ENCODE measurements at places on chromosomes 3 and 15.

- no peak for DNase-seq
Measured at GRCh38 chr3:167859610-167860009, 124.1 kb downstream of the SERPINI1 start.

- no peak for DNase-seq
Measured at GRCh38 chr3:81476692-81477091, 284.8 kb downstream of the GBE1 start.

GRCh38 chr3:195106418-195106906 is 164.5 kb downstream of the XXYLT1 start:
- DNase-seq = peak; percentile 53

GRCh38 chr3:191414732-191415131 is 46.2 kb upstream of the PYDC2 start:
- DNase-seq = no peak

DNA sequence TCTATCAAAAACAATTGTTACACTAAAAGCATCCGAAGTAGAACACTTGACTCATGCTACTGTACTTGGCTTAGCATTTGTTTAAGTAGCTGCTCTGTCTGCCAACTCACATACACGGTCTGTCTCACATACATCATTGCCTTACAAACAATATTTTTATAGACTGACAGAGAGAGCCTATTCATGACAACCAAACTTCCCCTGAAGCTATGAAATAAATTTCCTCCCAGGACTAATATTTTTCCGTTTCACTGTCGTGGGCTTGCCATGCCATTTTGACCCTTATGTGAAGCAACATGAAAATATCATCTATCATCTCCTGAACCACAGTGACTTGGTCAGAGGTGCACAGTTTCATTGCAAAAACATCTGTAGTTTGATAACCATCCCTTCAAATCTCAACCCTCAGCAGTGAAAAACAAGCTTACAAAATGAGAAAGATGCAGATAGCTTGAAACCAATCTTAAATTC is 66.5 kb upstream of the PYGO1 start:
- no peak for DNase-seq

GRCh38 chr3:72702390-72702789 is 145.9 kb downstream of the SHQ1 start:
- no peak for DNase-seq

DNA sequence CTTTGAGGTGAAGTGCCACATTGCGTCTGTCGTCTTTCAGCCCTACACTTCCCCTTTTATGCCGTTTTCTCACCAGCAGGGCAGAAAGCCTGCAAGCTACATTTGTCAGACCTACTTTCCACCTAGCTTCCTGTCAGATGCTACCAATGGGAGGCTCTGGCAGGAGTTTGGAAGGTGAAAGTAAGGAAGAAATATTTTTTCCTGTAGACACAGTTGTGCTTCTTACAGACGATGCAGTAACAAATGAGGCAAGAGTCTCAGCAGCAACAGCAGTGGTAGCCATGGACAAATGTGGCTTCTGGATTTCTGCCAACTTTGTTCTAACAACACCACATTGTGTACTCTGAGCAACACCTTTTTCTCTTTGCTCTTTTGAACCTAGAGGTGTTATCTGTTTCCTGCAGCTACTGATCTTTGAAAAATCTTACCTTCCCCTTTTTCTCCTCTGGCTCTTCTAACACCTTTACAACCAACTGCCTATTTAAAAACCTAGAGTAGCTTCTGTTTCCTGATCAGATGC is 70.6 kb upstream of the STT3B start:
- DNase-seq = no peak

GRCh38 chr3:99520513-99520912 is 117.9 kb upstream of the COL8A1 start:
- no peak for DNase-seq

DNA sequence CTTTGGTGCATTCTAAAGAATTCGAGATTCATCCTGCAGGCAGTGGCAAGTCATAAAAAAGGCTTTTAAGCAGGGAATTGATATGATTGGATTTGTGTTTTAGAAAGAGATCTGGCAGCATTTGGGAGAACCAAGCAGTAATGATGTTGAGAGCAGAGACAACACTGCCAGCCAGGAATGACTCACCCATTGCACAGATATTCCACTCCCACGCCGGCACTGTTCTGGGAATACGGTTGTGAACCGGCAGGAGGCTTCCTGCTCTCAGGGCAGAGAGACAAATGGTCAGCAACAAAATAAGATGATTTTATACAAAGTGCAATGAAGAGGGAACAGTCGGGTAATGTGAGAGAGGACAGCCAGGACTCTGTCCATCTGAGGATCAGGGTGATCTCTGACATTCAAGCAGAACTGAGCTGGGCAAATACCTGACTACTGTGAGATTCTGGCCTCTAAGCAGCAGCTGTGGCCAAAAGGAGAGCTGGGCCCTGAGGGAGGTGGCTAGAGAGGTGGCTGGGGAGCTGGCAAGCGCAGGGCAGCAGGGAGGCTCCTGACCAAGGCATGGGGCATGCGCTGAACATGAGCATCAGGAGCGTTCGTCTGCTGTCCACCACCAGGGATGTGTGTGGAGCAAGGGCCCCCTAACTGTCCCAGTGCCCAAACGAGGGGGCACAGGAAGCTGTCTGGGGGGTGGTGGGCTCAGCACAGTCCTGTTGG is 56.1 kb upstream of the PLXNA1 start:
- DNase-seq = no peak

DNA sequence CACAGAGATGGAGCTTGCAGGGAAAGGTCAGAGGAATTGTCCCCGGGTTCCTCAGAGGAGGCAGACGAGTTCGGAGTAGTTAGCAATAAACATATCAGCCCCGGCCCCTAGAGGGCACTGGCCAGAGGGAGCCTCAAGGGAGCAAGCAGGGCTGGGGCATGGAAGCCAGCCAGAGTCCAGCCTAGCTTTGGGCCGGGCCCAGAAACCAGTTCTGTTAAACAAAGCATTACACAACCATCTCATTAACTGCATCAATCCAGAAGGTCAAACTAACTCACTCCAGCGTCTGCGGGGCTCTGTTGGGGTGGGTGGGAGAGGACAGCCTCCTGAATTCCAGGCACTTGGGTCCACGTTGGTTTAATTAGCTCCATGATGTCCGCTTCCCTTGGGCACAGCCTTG is 41.0 kb upstream of the IREB2 start:
- no peak for DNase-seq

- no peak for DNase-seq
Measured at GRCh38 chr3:16550305-16550675, 36.8 kb upstream of the RFTN1 start.

GRCh38 chr3:84904816-84905555 is 53.8 kb upstream of the CADM2 start:
- no peak for DNase-seq

DNA sequence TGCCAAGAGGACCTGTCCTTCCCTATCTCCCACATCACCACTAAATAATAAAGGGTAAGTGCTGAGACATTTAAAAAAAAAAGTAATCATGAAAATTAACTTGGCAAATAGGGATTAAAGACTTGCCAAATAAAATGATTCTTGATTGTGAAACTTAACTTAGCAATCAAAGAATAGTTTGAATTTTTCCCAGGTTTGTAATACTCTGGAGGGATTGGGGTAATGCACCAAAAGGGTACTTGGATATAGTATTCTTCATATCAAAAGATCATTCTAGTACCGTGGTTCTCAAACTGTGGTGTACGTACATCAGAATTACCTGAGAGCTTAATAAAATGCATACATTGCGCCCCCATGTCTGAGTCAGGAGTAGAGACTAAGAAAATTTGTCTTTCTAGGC is 28.5 kb downstream of the CALML4 start:
- DNase-seq = no peak

DNA sequence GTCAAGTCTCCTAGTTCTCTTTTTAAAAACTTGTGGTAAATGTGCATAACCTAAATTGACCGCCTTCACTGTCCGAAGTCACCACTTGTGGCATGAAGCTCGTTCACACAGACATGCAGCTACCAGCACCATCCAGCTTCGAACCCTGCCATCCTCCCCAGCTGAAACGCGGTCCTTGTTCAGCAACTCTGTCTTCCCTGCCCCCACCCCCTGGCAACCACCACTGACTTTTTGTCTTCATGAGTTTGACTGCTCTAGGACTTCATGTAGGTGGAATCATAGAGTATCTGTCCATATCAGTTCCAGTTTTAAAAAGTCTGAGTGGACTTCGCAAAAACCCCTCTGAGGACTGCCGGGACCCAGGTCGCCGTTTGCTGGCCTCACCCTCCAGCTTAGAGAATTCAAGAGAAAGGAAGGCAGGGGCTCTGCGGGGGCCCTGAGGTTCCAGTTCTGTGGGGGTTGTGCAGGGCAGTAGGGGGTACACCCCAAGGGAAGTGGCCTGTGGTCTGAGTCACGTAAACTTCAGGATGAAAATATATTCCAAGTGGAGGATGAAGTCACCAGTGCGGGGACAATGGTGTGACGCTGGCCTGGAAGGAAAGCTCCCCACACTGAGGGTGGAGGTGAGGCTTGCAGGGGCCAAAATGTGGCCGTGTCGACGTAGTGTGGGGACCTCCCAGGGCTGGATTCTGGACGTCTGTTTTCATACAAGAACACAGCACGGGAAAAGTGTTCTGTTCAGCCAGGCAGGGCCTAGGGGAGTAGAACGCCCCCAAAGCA is 67.6 kb downstream of the ABTB1 start:
- DNase-seq = no peak

DNA sequence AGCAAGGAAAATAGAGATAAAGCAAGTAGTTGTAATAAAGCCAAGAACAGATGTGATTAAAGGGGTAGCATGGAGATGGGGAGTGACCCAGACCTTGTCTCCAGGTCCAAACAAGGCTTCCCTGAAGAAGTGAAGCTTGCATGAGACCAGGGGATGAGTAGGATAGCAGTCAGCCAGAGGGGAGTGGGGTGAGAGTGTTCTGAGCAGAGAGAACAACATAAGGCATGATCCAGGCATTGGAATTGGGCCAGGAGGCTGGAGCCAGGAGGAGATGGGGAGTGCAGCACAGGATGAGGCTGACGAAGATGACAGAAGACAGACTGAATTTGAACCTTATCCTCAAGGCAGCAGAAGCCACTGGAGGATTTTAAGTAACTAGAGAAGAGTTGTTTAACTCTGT is 7.2 kb downstream of the TMOD2 start:
- DNase-seq = no peak

DNA sequence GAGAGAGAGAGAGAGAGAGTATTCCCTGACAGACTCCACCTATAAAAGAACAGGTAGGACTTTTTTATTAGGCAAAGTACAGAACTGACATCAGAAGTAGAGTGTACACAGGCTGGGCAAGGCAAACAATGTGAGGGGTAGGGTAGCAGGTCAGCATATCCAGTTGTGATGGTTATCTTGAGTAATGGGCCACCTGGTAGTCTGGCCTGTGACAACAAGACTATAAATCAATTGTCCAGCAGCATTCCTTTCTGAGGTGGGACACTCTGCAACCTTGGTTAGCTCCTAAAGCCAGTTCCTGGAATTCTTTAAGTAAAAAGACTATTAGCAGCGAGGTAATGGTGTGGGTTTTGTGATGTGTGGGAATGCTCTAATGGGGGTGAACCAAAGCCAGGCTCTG is 14.9 kb upstream of the TMCC1 start:
- DNase-seq = no peak

DNA sequence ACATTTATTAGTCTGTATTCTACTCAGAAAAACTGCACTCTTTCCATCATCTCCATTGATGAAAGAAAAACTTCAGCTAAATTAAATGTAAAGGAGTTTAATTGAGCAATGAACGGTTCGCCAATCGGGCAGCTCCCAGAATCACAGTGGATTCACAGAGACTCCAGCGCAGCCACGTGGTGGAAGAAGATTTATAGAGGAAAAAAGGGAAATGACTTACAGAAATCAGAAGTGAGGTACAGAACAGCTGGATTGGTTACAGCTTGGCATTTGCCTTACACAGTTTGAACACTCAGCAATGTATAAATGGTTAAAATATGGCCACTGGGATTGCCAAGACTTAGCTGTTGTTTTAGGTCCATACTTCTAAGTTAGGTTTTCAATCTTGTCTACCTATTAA is 2.8 kb upstream of the SUCLG2 start:
- no peak for DNase-seq

GRCh38 chr3:178482981-178483380 is 53.3 kb upstream of the KCNMB2 start:
- DNase-seq = no peak

- no peak for DNase-seq
Measured at GRCh38 chr3:32195995-32196540, 42.4 kb upstream of the CMTM8 start.

DNA sequence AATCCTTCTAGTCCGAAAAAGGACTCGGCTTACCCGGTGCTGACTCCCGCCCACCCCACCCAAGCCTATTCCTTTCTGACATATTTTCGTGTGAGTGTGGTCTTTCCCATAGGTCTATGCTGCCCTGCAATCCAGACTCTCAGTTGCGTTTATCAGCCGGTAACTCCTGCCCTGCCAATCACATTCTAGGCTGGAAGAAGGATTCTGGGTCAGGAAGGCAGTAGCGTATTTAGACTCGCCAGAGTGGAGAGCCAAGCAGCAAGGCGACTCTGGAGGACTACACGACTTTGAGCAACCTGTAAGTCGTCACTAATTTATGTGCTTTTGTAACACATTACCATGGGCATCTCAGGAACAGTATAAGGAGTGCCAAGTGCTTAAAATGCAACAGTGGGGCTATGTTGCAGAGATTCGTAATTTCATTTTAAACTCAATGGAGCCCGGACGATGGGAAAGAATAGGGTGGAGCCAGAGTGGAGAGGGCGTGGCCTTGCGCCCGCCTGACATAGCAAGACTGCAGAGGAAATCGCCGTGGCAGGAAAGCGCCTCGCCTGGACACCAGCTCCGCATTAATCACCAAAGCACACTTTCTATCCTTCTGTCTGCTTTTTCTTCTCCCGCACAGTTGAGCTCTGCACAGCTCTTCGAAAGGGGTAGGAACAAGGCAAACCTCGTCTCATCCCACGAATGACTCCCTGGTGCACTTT is 1044.2 kb downstream of the AGBL1 start:
- no peak for DNase-seq

- DNase-seq = no peak
Measured at GRCh38 chr3:135017003-135017893, 222.2 kb downstream of the EPHB1 start.

DNA sequence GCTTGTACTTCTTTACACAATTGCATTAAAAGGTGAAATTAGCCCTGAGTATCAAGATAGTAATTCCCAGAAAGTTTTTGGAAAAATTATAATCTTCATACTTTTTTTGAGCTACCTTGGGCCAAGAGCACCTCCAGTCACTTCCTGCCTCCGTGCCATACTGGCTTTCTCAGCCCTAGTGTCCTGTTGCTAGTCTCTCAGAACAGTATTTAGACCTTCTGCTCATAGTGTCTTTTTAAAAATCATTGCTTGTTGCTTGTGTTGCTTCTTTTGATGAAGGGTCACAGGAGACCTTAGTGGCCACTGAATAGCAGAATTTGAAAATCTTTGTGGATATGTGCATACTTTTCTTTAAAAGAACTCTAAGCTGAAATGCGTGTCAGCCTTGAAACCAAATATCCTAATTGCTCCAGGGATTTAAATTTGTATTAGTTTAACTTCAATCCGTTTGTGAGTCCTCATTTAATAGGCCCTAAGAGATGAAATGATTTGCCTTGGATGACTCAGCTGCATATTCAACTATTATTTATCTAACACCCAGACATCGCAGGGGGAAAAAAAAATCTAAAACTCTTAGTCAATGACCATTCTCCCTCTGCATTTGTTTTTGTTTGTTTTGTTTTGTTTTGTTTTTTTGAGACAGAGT is 29.1 kb upstream of the LXN start:
- no peak for DNase-seq

- no peak for DNase-seq
Measured at GRCh38 chr3:138383715-138384465, 35.5 kb downstream of the MRAS start.

GRCh38 chr15:50880651-50881114 is 27.8 kb upstream of the AP4E1 start:
- DNase-seq = no peak

- no peak for DNase-seq
Measured at GRCh38 chr3:127997016-127997415, 55.2 kb upstream of the SEC61A1 start.

Data from stimulated activated CD4-positive, alpha-beta T cell treated with anti-CD3 and anti-CD28 coated beads, Interleukin-15, amount 100 ng/mL, for 48 hours (primary cell).